ENCODE measurements at places on chromosomes 4 and X. TPM values are rescaled to one million over a fixed set of nuclear protein-coding genes. Genes with fewer than 3 reads are reported as not detected.

- peaks cover 42% of the 10 kb centered on the region for H3K36me3 ChIP-seq
- no peaks in the 10 kb centered on the region for H3K4me1 ChIP-seq
- DNase-seq, result peak; percentile 65
- no peak overlapping the region for H3K4me3 ChIP-seq
- no peaks in the 10 kb centered on the region for H3K27me3 ChIP-seq
Measured at GRCh38 chrX:1400742-1401471, 9.0 kb upstream of the SLC25A6 start.

GRCh38 chr4:91936311-91936710, 367.5 kb upstream of the GRID2 start:
- no peak overlapping the region for H3K4me3 ChIP-seq
- H3K27me3 ChIP-seq, result no peaks in the 10 kb centered on the region
- no peaks in the 10 kb centered on the region for H3K4me1 ChIP-seq
- no peaks in the 10 kb centered on the region for H3K36me3 ChIP-seq

DNA sequence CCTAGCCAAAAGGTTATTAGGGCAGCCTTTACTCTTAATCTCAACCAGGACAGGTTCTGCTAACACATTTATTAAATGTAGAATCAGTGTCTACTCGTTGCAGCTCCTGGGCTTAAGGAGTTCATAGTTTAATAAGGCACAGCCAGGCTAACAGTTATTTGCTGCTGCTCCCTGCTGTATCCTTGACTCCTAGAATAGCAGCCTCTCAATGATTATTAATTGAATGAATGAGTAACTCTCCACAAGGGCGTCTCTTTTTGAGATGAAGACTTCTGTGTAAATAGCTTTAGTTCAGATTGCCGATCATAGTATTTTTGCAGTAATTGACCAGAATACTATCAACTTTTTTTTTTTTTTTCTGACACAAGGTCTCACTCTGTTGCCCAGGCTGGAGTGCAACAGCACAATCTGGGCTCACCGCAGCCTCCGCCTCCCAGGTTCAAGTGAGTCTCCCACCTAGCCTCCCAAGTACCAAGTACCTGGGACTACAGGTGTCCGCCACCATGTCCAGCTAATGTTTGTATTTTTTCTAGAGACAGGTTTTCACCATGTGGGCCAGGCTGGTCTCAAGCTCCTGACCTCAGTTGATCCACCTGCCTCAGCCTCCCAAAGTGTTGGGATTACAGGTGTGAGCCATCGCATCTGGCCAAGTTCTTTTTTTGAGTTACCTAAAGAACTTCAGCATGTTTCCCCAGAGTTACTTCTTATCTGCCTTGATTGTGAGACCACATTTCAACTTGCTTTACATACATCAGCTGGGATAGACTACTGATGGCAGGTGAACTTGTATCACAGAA, 2.9 kb downstream of the UGDH start:
- H3K4me3 ChIP-seq, result no peak overlapping the region
- no peak for DNase-seq
- H3K4me1 ChIP-seq, result peaks cover 25% of the 10 kb centered on the region
- H3K36me3 ChIP-seq, result peaks cover 4% of the 10 kb centered on the region

MEPE gene
- not detected for total RNA-seq

- DNase-seq, result no peak
- H3K4me3 ChIP-seq, result no peak overlapping the region
- H3K36me3 ChIP-seq, result no peaks in the 10 kb centered on the region
- no peak overlapping the region for H3K27ac ChIP-seq
- H3K4me1 ChIP-seq, result no peaks in the 10 kb centered on the region
Measured at GRCh38 chrX:100264200-100264599, 145.9 kb downstream of the PCDH19 start.

- no peak for DNase-seq
- no peak overlapping the region for H3K4me3 ChIP-seq
- H3K4me1 ChIP-seq, result peaks cover 23% of the 10 kb centered on the region
- H3K27ac ChIP-seq, result peak overlapping the region; percentile 6
- no peaks in the 10 kb centered on the region for H3K36me3 ChIP-seq
Measured at GRCh38 chr4:150367326-150367725, 214.6 kb upstream of the MAB21L2 start.

- no peak for DNase-seq
- no peak overlapping the region for H3K4me3 ChIP-seq
- H3K27me3 ChIP-seq, result no peaks in the 10 kb centered on the region
- H3K36me3 ChIP-seq, result no peaks in the 10 kb centered on the region
- no peak overlapping the region for H3K27ac ChIP-seq
Measured at GRCh38 chrX:78237127-78237526, 90.3 kb downstream of the CYSLTR1 start.

DNA sequence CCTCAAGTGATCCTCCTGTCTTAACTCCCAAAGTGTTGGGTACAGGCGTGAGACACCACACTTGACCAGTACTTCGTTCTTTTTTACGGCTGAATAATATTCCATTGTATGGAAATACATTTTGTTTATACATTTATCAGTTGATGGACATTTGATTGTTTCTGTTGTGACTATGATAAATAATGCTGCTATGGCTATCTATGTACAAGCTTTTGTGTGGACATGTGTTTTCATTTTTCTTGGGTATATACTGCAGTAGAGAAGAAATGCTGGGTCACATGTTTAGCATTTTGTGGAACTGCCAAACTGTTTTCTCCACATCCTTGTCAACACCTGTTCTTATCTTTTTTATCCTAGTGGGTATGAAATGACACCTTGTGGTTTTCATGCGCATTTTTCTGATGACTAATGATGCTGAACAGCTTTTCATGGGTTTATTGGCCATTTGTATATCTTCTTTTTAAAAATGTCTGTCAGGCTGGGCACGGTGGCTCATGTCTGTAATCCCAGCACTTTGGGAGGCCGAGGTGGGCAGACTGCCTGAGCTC, 37.3 kb downstream of the SAT1 start:
- peaks cover 28% of the 10 kb centered on the region for H3K4me1 ChIP-seq
- no peaks in the 10 kb centered on the region for H3K36me3 ChIP-seq
- no peak for DNase-seq
- no peaks in the 10 kb centered on the region for H3K27me3 ChIP-seq

- no peaks in the 10 kb centered on the region for H3K36me3 ChIP-seq
- no peaks in the 10 kb centered on the region for H3K27me3 ChIP-seq
- H3K27ac ChIP-seq, result no peak within 1 kb of the TSS
- H3K4me1 ChIP-seq, result no peaks in the 10 kb centered on the region
Measured at GRCh38 chrX:103063918-103064434, at the start of gene BEX1. Gene BEX1 (minus strand): TSS chrX:103064171. CDS start chrX:103063274, 897 bp downstream.

GRCh38 chr4:79148369-79148768, 177.5 kb downstream of the NAA11 start:
- DNase-seq, result no peak
- no peaks in the 10 kb centered on the region for H3K36me3 ChIP-seq
- no peaks in the 10 kb centered on the region for H3K27me3 ChIP-seq

DNA sequence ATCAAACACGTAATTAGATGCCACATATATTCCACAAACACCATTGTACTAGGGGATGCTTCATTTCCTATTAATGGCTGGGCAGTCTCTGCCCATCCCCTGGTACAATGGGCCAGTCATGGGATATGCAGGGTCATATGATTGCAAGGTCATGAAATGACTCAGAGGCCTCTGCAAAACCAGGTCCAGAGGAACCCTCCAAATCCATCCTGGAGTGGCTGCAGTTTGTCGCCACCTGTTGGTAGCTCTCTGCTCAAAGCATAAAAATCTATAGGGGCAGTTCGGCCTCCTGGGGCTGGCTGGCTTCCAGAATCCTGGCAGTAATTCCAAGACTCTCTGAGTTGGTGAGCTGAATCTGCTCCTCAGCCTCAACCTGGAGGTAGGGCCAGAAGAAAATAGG, 22.9 kb upstream of the PUDP start:
- DNase-seq, result peak; percentile 78
- peaks cover 11% of the 10 kb centered on the region for H3K4me1 ChIP-seq
- peaks cover 63% of the 10 kb centered on the region for H3K36me3 ChIP-seq

- no peaks in the 10 kb centered on the region for H3K27me3 ChIP-seq
- no peak overlapping the region for H3K4me3 ChIP-seq
- no peaks in the 10 kb centered on the region for H3K4me1 ChIP-seq
- H3K27ac ChIP-seq, result no peak overlapping the region
- DNase-seq, result no peak
- no peaks in the 10 kb centered on the region for H3K36me3 ChIP-seq
Measured at GRCh38 chr4:37795581-37796195, 30.8 kb upstream of the PGM2 start.

AKAP4 gene
- total RNA-seq, result not detected

TSPAN7 gene
- total RNA-seq, result not detected

- H3K4me1 ChIP-seq, result peaks cover 33% of the 10 kb centered on the region
- peak overlapping the region; percentile 83 for H3K4me3 ChIP-seq
- H3K27ac ChIP-seq, result no peak overlapping the region
Measured at GRCh38 chr4:52660643-52661042, 1.5 kb upstream of the USP46 start.

DNA sequence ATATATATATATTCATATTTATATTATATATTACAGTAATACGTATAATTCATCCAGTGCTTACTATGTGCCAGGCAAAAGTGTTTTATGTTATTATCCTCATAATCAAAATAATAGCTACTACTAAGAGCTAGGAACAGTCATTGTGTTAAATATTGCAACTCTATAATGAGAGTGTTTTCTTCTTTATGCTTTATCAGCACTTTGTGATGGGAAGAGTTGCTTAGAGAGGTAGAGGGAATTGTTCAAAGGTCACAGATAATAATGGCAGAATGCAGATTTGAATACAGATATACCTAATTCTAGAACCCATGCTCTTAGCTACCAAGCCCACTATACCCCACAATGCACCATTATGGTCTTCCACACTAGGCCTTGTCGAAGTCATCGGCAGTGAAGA, 318.8 kb upstream of the PPARGC1A start:
- H3K36me3 ChIP-seq, result no peaks in the 10 kb centered on the region
- no peak for DNase-seq
- H3K4me1 ChIP-seq, result no peaks in the 10 kb centered on the region
- H3K27me3 ChIP-seq, result no peaks in the 10 kb centered on the region

NKX1-1 gene
- total RNA-seq, result not detected

H2BW2 gene
- not detected for total RNA-seq

DNA sequence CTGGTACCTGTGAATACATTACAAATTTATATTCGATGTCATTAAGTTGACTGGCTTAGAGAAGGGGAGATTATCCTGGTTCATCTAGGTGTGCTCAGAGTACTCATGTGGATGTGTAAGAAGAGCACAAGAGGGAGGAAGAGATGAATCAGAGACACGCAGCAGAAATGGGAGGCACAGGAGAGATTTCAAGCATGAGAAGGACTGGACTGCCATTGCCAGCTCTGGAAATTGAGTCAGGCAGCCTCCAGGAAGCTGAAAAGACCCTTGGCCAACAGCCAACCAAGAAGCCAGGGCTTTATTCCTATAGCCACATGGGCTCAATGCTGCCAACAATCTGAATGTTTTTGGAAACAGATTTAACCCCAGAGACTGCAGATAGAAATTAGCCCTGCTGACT, 1390.0 kb downstream of the STIM2 start:
- no peaks in the 10 kb centered on the region for H3K36me3 ChIP-seq
- H3K27me3 ChIP-seq, result no peaks in the 10 kb centered on the region
- H3K27ac ChIP-seq, result no peak overlapping the region
- no peaks in the 10 kb centered on the region for H3K4me1 ChIP-seq
- no peak overlapping the region for H3K4me3 ChIP-seq

- DNase-seq, result peak; percentile 71
- no peaks in the 10 kb centered on the region for H3K27me3 ChIP-seq
- no peak overlapping the region for H3K27ac ChIP-seq
- no peaks in the 10 kb centered on the region for H3K36me3 ChIP-seq
- H3K4me1 ChIP-seq, result peaks cover 6% of the 10 kb centered on the region
Measured at GRCh38 chr4:74311696-74312313, 3.5 kb downstream of the EPGN start.

GABRG1 gene
- total RNA-seq, result not detected

DNA sequence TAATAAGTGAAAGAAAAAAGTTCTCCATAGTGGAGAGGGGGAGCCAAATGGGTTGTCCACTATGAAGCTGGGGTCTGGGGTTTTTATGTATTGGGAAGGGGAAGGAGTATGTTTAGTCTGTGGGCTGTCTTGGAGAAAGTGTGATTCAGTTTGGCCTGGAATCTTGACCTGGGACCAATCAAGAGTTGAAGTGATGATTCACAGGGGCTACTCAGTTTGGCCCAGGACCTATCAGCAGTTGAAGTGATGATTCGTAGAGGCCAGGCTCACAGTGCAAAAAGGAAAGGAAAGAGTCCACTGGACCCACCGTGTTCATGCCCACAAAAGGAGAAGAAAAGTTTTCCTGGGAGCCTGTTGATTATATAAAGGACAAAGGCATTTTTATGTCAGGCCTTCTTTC, 47.3 kb upstream of the RAB9B start:
- no peak for DNase-seq
- no peaks in the 10 kb centered on the region for H3K36me3 ChIP-seq
- H3K4me1 ChIP-seq, result no peaks in the 10 kb centered on the region
- H3K27ac ChIP-seq, result no peak overlapping the region
- H3K27me3 ChIP-seq, result no peaks in the 10 kb centered on the region
- H3K4me3 ChIP-seq, result no peak overlapping the region

APELA gene
- not detected for total RNA-seq

MAGEA12 gene
- not detected for total RNA-seq

IL2 gene
- not detected for total RNA-seq

DNA sequence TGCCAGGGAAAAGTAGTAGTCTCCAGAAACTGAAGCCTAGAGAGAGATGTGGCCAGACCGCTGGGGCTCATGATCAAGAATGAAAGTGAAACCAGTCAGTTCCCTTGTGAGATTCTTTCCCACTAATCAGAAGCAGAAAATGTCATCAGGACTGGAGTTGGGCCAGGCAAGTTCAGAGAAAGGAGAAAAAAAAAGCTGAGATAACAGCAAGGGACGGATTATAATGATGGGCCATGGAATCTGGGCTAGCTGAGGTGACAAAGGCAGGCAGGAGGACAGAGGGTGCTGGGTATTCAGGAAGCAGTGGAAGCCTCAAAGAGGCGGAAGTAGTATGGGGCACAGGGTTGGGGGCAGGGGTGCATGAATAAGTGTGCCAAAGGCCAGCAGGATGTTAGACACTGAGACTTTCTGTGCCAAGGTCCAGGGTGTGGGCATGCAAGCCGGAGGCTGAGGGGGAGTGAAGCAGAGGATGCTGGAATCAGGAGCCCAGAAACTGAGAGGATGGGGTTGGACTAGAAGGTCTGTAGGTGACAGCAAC, 2.5 kb downstream of the CXorf38 start:
- peak overlapping the region; percentile 60 for H3K4me3 ChIP-seq
- H3K27me3 ChIP-seq, result no peaks in the 10 kb centered on the region
- H3K4me1 ChIP-seq, result peaks cover 29% of the 10 kb centered on the region
- 0 out of 2 replicates have a peak, but pooled peaks cover 1% of the 10 kb centered on the region for H3K36me3 ChIP-seq
- DNase-seq, result peak; percentile 80
- H3K27ac ChIP-seq, result peak overlapping the region; percentile 80

- H3K27ac ChIP-seq, result no peak overlapping the region
- DNase-seq, result no peak
- H3K27me3 ChIP-seq, result no peaks in the 10 kb centered on the region
- H3K36me3 ChIP-seq, result no peaks in the 10 kb centered on the region
- H3K4me1 ChIP-seq, result no peaks in the 10 kb centered on the region
- no peak overlapping the region for H3K4me3 ChIP-seq
Measured at GRCh38 chrX:93695981-93696380, 22.0 kb downstream of the FAM133A start.

UGT2B15 gene
- total RNA-seq, result not detected

GRCh38 chr4:42357325-42357724, 40.0 kb upstream of the SHISA3 start:
- no peaks in the 10 kb centered on the region for H3K27me3 ChIP-seq
- no peaks in the 10 kb centered on the region for H3K36me3 ChIP-seq
- H3K27ac ChIP-seq, result no peak overlapping the region
- H3K4me3 ChIP-seq, result no peak overlapping the region
- no peaks in the 10 kb centered on the region for H3K4me1 ChIP-seq
- peak; percentile 10 for DNase-seq

GRCh38 chrX:136493011-136493410, 4.4 kb upstream of the HTATSF1 start:
- no peak overlapping the region for H3K4me3 ChIP-seq
- H3K36me3 ChIP-seq, result no peaks in the 10 kb centered on the region
- no peak for DNase-seq
- H3K27ac ChIP-seq, result no peak overlapping the region
- H3K27me3 ChIP-seq, result 0 out of 2 replicates have a peak, but pooled peaks cover 2% of the 10 kb centered on the region
- H3K4me1 ChIP-seq, result peaks cover 14% of the 10 kb centered on the region

SYNPO2 gene
- total RNA-seq, result 1.2 TPM
